ELF-1 (cell line): ENCODE measurements at places on chromosomes 2 and 18.
A peak's percentile ranks its signal among the peaks of the same experiment; 100 is the strongest.

GRCh38 chr2:110121052-110121334 lies 5.4 kb upstream of the MALL start:
- no peak for DNase-seq

DNA sequence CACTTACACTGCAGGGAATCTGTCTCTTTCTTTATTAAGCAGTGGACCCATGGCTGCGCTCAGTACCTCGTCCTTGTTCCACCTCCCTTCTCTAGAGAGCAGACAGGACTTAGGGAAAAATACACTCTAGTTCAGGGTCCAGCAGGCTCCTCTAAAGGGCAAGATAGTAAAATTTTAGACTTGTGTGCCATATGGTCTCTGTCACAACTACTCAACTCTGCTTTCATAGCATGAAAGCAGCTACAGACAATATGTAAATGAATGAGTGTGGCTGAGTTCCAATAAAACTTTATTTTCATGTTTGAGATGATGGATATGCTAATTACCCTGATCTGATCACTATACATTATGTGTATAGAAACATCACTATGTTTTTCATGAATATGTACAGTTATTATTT lies 163.1 kb downstream of the BABAM2 start:
- no peak for DNase-seq

- no peak for DNase-seq
These were observed 15.8 kb upstream of the ANKRD12 start for GRCh38 chr18:9120796-9121195.

- DNase-seq: peak; percentile 18
These were observed 150.6 kb downstream of the TMX3 start for GRCh38 chr18:68564351-68564750.

- DNase-seq: no peak
These were observed 52.5 kb downstream of the USP40 start for GRCh38 chr2:233513953-233514655.

DNA sequence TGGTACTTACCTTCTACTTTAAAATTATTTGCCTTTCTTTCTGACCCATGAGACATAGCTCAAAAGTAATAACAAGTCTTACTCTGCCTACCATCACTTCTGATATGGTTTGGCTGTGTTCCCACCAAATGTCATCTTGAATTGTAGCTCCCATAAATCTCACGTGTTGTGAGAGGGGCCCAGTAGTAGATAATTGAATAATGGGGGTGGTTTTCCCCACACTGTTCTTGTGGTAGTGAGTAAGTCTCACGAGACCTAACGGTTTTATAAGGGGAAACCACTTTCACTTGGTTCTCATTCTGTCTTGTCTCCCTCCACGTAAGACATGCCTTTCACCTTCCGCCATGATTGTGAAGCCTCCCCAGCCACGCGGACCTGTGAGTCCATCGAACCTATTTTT lies 47.5 kb downstream of the GALNT3 start:
- DNase-seq: no peak

GRCh38 chr2:222859786-222860612 lies 837 bp upstream of the ACSL3 start:
- DNase-seq: peak; percentile 85

DNA sequence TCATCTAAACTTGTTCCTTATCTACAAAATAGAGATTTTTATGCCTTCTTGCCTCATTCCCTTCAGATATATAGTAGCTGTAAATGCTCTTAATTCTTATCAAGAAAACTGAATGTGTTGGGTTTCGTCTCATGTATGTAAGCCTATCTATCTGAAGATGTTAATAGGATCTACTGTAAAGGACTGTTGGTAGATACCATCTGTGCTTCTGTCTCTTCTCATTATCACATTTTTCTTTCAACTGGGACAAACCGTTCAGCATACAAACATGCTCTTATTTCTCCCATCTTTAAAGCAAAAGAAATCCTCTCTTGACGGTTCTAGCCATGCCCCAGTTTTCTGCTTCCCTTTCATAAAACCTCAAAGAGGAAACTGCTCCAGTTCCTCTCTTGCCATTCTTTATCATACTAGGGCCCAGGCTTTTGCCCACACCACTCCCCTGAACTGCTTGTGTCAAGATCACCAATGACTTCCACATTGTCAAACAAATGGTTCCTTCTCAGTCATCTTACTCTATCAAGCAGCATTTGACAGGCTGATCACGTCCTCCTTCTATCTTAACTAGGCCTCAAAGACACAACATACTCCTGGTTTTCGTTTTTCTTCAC lies 88.7 kb downstream of the ARHGEF33 start:
- DNase-seq: no peak

GRCh38 chr2:223944703-223945531 lies at the start of gene WDFY1:
Gene WDFY1 (minus strand): TSS chr2:223945335. CDS start chr2:223945284, 51 bp downstream.
- DNase-seq: peak; percentile 88

DNA sequence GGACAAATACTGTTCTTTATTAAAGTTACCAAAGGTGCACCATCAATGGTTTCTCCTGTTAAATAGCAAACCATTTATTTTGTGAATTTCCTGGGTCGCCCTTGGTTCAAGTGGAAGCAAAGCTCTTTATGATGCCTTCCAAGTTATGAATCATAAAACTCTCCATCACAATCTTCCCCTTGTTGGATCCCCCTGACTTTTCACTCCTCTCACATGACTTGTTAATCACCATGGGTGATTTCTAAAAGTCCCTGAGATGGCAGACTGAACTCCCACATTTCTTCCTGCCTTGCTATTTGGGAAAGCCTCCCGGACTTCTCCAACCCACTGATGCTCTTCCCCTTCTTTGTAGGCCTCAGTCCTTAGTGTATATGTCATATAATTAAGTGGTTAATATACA lies 176.0 kb downstream of the THADA start:
- no peak for DNase-seq

DNA sequence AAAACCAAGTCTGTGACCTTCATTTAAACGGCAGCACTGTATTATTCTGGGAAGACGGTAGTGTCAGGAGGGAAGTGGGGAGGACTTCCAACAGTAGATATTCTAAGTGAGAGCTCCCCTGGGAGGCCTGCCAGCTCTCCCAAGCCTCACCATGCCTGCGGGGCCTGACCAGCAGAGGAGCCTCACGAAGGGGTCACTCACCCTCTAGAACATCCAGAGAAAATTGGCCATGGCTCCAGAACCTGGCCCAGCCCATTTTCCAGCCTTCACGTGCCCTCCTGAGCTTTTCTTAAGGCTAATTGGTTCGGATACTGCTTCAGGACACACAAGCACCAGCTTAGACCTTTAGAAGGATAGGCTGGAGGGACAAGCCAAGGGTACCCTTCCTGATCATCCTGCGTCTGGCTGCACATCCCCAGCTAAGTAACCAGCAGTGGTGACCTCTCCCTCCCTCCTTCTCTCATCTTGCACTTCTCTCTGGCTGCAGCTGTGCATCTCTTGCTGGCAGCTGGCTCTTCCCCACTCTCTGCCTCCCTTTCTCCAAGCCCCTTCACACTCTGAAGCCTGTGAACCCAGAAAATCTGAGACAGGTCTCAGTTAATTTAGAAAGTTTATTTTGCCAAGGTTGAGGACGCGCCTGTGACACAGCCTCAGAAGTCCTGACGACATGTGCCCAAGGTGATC lies 120.1 kb upstream of the PKDCC start:
- DNase-seq: no peak

GRCh38 chr2:167827352-167828097 lies 419.9 kb downstream of the STK39 start:
- DNase-seq: no peak

GRCh38 chr2:190467575-190468083 lies 59.5 kb downstream of the MFSD6 start:
- DNase-seq: no peak

DNA sequence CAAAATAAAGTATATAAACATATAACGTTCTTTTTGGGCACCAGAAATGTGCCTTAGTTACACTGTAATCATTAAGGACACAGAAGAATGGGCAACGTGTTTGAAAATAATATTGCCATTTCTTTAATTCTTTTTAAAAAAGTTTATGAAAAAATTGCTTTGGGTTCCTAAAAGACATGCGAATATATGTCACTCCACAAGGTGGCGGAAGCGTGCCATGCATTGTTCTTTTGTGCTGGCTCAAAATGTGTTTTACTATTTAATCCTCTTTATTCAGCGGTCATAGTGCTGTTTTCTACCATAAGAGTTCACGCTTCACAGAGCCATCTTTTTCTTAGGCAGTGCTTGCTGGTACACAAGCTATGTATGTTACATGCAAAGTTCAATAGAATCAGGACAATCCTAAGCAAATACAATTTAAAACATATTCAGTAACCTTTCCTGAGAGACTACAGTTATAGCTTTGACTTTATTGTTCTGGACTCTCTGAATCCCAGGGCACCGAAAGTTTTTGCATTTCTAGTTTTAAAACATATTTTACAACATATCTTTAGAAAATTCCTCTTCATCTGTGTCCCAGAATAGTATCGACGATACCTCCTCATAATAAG lies 147.8 kb upstream of the ERBB4 start:
- peak; percentile 29 for DNase-seq

- DNase-seq: peak; percentile 49
These were observed 30.7 kb downstream of the EFR3B start for GRCh38 chr2:25072606-25073005.

DNA sequence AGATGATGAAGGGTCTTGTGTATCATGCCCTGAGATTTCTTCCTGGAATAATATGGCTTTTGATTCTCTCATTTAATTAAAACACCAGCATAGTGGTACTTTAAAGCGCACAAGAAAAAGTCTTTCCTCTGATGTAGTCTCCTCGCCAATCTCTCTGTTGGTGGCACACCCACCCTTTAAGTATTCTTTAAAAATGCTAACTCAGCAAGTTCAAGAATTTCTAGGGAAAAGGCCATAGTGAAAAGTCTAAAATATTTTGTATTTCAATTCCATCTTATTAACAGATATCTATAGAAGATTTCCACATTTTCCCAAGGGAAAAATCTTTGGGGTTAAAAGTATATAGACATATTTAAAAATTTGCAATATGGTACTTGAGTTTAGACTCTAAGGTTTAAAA lies 34.7 kb downstream of the ACMSD start:
- no peak for DNase-seq

DNA sequence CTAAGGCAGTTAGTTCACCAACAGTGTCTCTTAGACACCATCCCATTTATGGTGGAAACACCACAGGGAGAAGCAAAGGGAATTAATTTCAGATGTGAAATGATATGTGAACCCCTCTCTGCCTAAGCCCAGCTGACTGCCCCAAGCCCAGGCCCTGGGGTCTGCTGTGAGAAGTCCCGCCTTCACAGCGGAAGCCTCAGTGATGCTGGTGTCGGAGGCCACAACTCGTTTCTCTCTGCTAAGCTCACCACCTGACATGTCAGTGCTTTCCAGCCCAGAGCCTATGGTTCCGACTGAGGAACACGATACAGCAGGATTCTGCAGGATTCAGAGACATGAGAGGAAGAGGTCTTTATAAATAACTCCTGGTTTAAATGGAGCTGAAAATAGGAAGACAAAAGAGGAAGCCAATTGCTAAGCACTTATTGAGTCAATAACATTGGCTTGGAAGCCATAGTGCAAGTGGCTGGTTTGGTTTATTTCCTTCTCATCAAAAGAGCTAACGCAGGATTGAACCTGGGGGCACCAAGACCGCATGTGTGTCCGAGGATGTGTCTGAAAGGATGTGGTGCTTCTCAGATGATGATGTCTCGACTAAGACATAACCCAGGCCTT lies 21.9 kb upstream of the LOXHD1 start:
- no peak for DNase-seq

DNA sequence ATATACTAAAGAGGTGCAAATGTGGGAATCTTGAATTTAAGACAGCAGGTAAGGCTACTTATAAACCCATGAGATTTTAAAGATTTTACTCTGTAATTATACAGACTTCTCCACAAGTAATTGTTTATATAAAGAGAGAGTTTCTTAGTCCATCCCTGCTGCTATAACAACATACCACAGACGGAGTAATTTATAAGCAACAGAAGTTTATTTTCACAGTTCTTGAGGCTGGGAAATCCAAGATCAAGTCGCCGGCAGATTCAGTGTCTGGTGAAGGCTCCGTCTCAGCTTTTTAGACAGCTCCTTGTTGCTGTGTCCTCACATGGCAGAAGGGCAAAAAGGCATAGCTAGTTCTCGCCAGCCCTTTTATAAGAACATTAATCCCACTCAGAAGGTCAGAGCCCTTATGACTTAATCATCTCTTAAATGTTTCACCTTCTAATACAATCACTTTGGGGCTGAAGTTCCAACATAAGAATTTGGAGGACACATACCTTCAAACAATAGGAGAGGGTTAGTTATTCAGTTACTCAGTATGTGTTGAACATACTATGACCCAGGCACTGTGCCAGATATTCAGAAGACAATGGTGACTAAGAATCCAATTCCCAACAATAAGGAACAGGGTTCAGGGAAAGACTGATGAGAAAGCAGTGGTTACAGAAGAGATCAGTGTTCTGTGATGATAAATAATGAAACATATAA lies 466.0 kb downstream of the RIT2 start:
- DNase-seq: no peak

- DNase-seq: peak; percentile 15
These were observed 15.6 kb downstream of the ODC1 start for GRCh38 chr2:10432311-10433181.

DNA sequence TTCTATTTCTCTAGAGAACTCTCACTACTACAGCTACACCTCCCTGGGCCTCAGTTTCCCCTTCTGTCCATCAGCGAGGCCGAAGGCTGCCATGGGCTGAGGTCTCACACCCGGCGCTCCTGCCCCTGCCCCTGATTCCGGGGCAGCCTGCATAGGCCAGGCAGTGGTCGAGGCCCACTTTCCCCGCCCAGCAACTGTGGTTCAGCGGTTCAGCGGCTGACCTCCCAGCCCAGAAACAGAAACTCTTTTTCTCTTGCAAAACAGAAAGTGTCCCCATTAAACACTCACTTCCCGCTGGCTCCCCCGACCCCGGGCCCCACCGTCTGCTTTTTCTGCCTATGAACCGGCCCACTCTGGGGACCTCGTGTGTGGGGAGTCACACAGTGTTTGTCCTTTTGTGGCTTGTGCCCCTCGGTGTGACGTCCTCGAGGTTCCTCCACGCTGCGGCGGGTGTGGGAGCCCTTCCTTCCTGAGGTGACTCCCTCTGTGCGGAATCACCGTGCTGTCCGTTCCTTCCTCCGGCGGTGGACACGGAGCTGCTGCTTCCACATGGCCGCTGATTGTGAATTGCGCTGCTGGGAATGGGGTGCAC lies 16.0 kb downstream of the PDCD1 start:
- DNase-seq: no peak

GRCh38 chr2:168961450-168962229 lies 60.5 kb downstream of the G6PC2 start:
- peak; percentile 70 for DNase-seq

GRCh38 chr18:7830468-7830867 lies 263.4 kb downstream of the PTPRM start:
- DNase-seq: no peak

- no peak for DNase-seq
These were observed 555.0 kb upstream of the CHAC2 start for GRCh38 chr2:53212576-53212975.

- no peak for DNase-seq
These were observed 177.9 kb upstream of the NABP1 start for GRCh38 chr2:191499874-191500565.
